Fibroblast of lung (primary cell): ENCODE measurements at places on chromosomes 7 and 10.
A peak's percentile ranks its signal among the peaks of the same experiment; 100 is the strongest.

DNA sequence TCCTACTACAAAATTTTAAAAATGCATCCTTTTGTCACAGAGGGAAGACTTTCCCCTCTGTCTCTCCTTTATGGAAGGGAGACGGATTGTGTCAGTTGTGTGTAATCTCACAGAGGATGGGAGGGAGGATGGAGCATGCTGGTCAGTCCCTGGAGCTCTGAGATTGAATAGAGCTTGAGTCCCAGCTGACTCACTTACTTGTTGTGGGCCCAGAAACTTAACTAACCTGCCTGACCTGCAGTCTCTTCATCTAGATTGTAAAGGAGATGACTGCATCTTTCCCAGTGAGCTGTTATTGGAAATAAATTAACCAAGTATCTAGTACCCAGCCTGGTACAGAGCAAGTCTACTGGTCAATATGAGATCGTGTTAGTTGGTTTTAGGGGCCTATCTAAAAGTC is 77.9 kb upstream of the ADO start:
- DNase-seq, result no peak

DNA sequence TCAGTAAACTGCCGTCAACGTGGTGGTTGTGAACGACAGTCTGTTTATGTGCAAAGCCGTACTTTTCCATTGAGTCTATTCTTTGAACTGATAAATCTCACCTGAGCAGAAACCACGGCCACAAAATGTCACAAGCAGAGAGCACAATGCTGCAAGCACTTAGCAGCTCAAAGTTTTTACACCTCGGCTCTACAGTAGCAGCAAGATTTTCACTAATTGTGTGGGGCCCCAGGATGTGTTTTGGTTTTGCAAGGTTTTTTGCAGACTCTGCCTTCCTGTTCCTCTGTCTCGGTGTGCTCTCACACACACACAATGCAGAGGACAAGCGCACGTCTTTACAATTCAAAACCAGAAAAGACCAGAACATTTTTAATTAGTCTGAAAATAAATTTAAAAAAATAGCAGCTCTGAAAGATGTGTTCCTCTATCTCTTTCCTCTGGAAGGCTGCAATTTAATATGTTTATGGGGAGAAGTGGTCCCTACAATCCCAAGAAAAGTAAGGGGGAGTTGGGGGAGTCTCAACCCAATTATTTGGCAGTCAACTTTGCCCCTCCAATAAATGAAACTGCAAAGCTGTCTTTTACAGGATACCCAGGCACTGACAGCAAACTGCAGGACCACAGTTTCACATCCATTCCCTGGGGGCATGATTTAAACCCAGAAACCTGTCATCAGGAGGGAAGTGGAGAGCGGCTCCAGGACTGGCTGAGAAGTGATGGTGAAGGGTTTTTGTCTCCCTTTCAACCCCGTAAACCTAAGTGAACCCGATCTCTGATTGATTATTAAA is 73.8 kb upstream of the SFMBT2 start:
- no peak for DNase-seq

GRCh38 chr7:25967278-25968204 is 184.5 kb upstream of the NFE2L3 start:
- DNase-seq, result no peak

GRCh38 chr7:157445246-157445955 is 108.6 kb downstream of the DNAJB6 start:
- no peak for DNase-seq

- no peak for DNase-seq
These were observed 1.2 kb downstream of the MLXIPL start for GRCh38 chr7:73622909-73623797.

DNA sequence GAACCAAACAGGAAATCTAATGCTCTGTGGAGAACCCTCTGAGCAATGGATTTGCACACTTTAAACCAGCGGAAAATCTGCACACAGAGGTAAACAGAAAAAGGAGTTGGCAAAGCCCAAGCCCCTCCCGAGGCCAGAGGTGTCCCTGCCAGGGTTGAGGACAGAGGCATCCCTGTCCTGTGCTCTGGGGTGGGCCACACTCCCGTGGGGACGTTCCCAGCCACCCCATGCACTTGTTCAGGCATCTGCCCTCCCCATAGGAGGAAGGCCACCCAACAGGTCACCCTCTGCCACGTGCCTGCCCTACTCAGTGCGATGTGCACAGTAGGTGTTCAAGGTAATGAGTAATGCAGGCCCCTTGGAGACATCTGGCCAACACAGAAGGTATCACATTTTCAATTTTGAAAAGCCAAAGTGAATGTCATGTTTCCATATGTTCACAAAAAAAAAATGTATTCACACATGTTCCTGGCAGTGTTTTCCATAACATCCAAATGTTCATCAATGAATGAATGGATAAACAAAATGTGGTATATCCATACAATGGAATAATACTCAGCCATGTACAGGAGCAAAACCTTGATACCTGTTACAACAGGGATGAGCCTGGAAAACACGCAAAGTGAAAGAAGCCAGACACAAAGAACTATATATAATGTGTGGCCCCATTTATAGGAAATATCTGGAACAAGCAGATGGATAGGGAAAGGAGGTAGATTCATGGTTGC is 108.1 kb downstream of the EBF3 start:
- DNase-seq, result no peak

GRCh38 chr7:41881331-41882130 is 178.6 kb upstream of the INHBA start:
- peak; percentile 39 for DNase-seq

- no peak for DNase-seq
These were observed 32.1 kb downstream of the SLC29A4 start for GRCh38 chr7:5314864-5315263.

GRCh38 chr10:26485150-26485941 is 47.2 kb downstream of the APBB1IP start:
- DNase-seq, result peak; percentile 80

- no peak for DNase-seq
These were observed 109.8 kb upstream of the WDR11 start for GRCh38 chr10:120741396-120741795.

- DNase-seq, result peak; percentile 46
These were observed 441 bp downstream of the FZD8 start for GRCh38 chr10:35641676-35642034.

DNA sequence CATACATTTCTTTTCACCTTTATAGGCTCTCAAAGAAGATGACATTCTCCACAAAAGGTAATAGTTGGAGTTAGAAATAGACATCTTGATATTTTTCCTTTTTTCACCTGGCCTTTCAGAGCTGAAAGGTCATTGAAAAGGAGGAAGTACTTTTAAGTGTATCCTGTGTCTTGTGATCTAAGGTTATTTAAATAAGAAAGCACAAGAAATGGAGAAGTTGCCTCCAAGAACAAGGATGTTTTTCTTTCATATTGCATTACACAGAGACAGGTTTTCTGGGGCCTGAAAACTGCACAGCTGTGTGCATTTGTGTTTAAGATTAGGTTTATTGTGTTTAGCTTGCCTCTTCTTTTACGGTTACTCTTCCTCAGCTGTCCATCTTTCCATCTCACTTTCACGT is 103.4 kb upstream of the SEMA3D start:
- no peak for DNase-seq

DNA sequence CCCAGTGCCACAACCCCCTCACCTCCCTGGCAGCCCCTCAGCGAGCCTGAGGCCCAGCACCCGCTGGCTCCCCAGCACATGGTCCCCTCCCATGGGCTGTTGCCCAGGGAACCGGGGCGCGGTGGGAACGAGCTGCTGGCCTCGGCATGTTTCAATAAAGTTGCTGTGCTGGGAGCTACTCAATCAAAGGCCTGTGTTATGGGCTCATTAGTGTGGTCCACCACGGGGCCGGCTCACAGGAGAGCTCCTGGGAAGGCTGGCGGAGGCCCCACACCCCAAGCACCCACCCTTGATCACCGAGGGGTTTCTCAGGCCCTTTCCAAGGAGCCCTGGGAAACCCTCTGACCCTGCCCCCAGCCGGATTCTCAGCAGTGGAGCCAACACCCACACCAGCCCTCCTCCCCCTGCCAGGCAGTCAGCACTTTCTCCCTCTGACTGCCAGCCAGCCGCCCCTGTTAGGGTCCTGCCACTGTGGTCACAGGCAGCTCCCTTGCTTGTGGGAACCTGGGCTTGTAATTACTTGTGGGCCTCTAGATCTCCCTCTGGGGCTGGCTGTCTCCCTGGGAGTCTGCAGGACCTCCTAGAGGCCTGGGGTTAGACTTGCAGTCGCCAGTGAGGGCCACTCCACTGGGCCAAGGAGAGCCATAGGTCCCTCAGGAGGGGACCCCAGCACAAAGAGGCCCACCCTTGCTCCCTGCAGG is 24.8 kb upstream of the TRIM8 start:
- no peak for DNase-seq

DNA sequence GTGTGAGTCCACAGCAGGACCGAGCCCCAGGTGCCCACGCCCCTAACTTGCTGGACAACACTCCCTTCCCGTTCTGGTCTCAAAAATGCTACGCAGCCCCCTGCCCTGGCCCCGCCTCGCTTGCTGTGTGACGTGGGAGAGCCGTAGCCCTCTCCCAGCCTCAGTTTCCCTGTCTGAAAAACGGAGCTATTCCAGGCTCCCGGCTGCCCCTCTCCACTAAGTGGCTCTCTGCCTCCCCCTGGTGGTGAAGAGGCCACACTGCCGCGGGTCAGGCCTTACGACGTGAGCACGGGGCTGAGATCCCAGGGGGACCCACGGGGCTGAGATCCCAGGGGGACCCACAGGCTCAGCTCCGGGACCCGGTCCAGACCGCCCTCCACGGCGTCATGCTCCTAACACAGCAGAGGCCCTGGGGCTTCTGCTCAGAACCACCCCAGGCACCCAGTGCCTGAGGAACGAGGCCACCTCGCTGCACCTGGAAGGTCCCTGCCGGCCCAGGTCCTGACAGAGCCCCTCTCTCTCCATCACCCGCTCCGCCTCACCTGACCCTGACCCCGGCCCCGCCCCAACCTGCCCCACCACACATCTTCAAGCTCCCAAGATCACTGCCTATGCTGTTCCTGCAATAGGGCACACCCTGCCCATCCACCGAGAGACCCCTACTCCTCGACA is 26.7 kb downstream of the MICALL2 start:
- peak; percentile 16 for DNase-seq

- no peak for DNase-seq
These were observed 664.3 kb upstream of the FOXK1 start for GRCh38 chr7:4017785-4018184.

DNA sequence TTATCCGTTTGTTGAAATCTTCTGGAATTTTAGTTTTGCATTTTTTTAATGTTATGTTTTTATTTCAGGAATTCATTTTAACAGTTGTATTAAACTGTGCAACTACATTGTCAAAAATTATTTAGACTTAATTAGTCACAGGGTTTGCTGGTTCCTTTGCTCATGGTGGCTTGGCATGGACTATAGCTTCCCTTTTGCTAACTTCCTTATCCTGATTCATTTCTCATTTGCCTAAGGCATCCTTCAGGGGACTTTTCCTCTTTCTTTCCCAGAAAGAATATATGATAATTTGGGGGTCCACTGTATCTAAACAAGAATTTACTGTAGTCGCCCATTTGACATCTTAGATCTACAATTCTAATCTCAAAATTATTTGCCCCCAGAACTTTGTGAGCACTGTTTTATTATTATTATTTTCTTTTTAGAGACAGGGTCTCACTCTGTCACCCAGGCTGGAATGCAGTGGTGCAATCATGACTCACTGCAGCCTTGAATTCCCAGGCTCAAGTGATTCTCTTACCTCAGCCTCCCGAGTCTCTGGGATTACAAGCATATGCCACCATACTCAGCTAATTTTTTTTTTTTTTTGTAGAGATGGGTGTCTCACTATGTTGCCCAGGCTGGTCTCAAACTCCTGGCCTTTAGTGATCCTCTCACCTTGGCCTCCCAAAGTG is 13.9 kb downstream of the FIGNL1 start:
- DNase-seq, result peak; percentile 70

DNA sequence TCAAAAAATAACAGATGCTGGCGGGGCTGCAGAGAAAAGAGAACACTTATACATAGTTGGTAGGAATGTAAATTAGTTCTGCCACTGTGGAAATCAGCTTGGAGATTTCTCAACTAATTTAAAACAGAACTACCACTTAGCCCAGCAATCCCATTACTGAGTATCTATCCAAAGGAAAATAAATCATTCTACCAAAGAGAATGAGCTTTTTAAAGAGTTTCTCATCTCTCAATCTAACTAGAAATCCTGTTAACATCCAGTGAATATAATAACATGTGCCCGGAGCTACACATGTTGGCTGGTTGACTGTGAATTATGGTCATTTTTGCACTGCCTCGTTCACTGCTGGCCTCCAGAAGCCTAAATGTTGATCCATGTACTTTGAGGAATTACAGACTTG is 39.3 kb downstream of the BET1 start:
- no peak for DNase-seq
